ENCODE measurements at places on chromosomes 4 and X. TPM values are rescaled to one million over a fixed set of nuclear protein-coding genes. Genes with fewer than 3 reads are reported as not detected.

The PAGE5 gene
- total RNA-seq: not detected

The MAGED1 gene
- 26.3 TPM for total RNA-seq

The VCX gene
- not detected for total RNA-seq

The SNCA gene
- total RNA-seq: 3.0 TPM

DNA sequence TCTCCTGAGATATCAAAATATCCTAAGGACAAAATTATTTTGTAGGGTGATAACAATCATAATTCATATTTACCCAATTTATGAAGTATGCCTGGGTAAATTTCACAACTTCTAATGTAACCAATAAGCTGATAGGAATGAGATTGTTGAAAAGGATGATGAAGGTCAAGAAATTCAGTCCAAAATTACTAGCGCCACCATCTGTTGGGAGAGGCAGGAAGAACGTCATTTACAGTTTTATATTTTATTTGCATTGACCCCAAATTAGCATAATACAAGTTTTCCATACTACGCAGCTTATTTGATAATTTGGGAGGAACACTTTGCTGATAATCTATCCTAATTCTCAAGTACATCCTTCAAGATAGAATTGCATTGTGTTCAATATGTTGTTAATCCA lies 78.7 kb downstream of the ATP8A1 start:
- no peak for DNase-seq

DNA sequence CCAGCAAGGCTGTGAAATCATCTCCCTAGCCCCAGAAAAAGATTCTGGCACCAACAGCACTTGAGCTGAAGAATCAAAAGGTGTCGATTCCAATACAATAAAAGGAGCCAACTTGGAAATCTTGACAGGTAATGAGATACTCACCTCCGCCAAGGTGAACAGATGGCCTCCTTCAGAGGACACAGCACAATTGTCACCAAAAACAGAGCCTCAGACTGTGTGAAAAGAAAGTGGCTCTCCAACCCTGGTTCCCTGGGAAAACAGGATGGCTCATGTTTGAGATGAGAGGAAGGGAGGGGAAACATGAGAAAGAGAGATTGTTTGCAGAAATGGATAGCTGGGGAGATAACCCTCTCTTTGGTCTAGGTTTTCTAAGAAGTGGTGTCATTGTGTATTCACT lies 168.9 kb downstream of the HS3ST1 start:
- no peak for DNase-seq

DNA sequence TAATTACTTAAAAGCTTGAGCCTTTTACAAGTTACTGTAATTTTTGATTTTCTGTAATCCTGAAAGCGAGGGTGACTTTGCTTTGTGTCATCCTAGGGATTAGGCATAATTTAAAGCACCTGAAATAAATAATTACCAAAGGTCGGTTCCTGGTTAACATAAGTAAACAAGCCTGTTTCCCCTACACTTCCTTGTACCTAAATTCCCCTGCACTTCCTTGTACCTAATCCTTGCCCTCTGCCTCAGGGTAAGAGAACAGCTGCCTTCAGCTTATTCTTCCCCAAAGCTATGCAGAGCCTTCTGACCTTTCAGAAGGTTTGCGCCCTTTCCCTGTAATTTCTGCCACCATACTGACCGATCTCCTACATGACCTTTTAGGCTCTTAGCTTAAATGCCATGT lies 166.1 kb upstream of the PDE5A start:
- DNase-seq: no peak

GRCh38 chrX:56791456-56791855 lies 62.4 kb downstream of the NBDY start:
- DNase-seq: no peak

- DNase-seq: no peak
Observed at GRCh38 chr4:118389721-118390120, 36.9 kb upstream of the PRSS12 start.

DNA sequence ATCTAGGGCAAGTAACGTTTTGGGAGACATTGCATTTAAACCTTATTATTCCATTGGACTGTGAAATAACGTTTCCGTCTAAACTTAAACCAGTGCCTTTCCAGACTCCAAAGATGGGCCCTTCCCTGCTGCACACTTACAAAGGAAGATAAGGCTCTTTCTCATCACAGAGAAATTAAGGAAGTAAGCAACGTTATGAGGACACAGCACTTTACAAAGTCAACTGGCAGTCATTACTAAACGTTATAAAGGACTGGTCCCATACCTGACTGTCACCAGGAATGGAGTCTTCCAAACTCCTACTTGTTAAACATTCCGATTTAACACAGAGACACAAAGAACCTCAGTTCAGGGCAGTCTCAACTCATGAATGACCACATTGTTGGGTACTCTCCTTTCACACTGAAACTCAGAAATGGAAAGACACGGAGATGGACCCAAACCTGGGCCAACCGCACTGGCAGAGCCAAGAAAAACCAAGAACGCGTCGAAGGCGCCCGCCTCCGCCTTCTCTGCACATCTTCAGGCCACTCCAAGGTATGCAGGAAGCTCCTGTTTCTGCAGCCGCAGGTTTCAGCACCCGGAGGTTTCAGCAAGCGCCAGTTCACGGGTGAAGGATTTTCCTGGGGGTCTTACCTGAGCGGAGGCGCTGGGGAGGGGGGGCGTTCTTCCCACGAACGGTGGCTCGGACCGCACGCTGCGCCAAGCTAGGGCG lies 670 bp downstream of the PAPSS1 start:
- DNase-seq: no peak

DNA sequence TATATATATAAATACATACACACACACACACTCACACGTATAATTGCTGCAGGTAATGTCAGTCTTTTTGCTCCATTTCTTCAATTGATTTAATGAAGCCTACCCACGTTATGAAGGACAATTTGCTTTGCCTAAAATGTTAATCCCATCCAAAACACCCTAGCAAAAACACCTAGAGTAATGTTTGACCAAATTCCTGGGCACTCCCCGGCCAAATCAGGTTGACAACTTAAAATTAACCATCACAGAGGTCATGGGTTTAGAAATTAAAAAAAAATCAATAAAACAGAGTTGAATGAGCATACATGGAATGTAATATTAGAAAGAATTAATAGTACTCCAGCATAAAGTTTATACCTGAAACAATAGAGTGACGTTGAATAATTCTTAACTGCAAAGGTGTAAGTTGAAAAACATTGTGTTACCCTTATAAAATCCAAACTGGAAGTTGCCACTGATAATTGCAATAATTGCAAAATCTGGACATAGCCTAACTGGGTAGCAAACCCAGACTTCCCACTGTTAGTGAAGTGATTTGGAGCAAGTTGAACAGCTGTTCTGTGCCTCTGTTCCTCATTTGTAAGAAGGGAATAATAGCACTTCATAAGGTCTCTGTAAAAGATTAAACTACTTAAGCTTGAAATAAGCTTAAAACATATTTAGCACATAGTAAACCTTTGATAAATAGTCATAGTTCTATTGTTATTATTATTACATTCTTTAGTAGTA lies 2120.5 kb downstream of the PCDH7 start:
- DNase-seq: no peak

DNA sequence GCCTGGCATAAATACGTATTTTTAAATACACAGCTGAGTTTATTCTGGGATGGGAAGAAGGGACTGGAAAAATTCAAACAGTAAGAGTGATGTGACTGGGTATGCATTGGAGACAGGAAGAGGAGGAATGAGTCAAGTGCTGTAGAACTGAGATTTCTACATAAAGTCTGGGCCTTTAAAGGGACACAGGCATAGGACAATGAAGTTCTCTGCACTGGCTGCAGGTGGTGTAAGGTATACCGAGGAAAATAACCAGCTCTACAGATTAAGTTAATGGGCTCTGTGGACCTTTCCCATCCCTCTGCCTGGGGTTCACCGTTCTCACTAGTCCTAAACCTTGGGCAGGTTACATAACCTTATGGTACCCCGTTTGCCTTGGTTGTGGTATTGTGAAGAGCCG lies 68.7 kb downstream of the DHX15 start:
- no peak for DNase-seq

GRCh38 chr4:176810481-176811249 lies 17.9 kb upstream of the VEGFC start:
- no peak for DNase-seq

DNA sequence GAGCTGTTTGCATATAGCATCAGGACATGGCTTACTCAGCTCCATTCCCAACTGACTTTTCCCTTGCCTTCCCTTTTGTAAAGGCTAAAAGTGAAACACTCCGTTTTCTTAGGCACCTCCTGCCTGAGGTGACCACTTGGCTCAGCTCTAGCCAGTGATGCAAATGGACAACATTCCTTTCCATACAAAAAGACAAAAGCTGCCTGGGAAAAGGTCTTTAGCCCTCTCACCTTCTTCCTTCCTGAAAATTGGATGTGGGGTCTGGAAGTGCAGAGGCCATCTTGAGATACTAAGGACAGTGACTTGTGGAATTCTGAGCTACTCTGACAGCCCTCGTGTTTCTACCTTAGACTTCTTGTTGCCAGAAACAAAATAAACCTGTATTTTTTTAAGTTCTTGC lies 27.7 kb upstream of the SFRP2 start:
- no peak for DNase-seq

DNA sequence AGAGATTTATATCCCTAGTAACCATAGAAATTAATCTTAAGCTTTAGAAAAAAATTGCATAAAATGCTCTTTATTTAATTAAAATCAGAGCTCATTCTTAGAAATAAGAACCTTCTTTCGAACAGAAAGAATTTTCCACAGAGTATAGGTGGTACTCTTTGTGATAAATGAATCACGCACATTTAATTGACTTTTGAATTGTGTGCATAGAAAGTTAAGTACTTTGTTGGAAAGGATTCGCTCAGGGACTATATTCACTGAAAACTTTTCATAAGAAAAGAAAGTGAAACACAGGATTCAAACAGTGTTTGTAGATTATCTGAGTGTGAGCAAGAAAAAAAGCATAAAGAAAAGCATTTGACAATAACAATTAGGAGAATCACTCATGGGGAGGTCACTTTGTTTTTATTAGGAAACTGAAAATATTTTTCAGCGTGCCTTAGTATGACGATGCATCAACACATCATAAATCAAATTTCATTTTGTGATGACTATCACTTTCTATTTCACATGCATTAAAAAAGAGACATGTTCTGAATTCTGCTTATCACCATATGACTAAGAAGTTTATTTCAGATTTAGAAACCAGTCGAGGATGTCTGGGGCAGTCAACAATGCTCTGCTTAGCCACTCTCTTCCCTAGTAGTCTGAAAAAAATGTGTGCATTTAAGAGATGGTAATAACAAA lies 49.5 kb downstream of the STX18 start:
- DNase-seq: no peak

All from naive thymus-derived CD4-positive, alpha-beta T cell (primary cell).